ENCODE measurements at places on chromosomes 1 and 21. TPM values are rescaled to one million over a fixed set of nuclear protein-coding genes. Genes with fewer than 3 reads are reported as not detected.

The OR2T33 gene
- total RNA-seq = not detected

The TIAM1 gene
- total RNA-seq = 0.37 TPM

The CD1B gene
- total RNA-seq = not detected

The CSRP1 gene
- 648 TPM for total RNA-seq

The GRHL3 gene
- total RNA-seq = not detected

All from uterine smooth muscle cell (primary cell).